ENCODE measurements at places on chromosomes 2 and 18. TPM values are rescaled to one million over a fixed set of nuclear protein-coding genes. Genes with fewer than 3 reads are reported as not detected.
A peak's percentile ranks its signal among the peaks of the same experiment; 100 is the strongest.

The NPHP1 gene
- 1.8 TPM for total RNA-seq

The ACTG2 gene
- 349 TPM for total RNA-seq

DNA sequence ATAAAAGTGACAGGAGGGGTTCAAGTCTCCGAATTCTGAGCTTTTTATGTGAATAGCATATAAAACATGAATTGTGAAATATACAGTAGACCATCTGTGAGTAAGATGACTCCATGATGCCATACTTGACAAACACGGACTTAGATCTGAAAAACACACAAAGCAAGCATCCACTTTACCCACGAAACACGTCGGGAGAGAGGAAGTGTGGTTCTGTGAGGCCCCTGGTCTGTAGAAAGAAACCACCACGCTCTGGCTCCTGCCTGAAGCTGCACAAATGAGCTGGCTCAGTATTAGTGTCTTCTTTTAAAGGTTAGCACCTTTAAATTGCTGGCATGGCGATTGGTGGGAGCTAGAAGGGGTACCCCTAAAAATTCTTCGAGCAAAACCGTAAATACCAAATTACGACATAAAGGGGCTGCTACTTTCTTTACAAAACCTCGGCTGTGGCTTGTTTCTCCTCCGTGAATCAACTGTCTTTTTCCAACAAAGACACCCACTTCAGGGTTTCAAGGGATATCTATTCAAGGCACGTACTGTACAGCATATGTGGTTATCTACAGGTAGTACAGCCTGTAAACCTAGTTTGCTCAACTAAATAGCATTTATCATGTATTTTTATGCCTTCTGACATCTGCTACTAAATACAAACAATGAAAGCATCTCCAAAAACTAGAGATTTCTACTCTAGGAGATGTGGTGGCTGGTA, 70.9 kb downstream of the AFF3 start:
- no peak for DNase-seq

- DNase-seq = no peak
Measured at GRCh38 chr18:58792086-58792485, 72.6 kb upstream of the ZNF532 start.

DNA sequence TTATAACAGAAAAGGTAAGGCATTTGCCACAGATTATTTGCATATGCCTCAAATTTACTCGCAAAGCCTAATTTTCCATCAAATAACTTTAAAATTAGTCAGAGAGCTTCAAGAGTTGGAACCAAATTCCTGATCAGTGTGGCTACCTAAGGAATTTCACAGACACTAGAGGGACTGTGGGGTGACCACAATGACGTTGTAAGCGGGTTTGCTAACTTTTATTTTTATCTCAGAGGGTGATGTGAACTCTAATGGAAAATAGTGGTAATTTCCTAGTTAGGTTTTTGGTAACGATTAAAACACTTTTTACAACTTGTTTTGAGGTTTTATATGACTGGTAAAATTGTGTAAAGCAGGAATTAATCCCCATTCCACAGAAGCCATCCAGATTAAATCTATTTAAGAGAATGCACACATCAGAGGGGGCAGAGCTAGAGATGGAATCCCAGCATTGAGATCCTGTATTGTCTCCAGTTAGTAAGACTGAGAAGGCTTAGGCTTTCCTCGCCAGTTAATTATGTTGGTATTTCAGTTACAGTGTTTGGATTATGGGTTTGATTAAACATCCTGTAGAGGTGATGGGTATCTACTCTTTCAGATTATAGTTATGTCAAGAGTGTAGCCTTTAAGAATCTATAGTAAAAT, 129.0 kb downstream of the GPD2 start:
- DNase-seq = peak; percentile 83

- DNase-seq = peak; percentile 20
Measured at GRCh38 chr2:201465524-201465971, 14.0 kb downstream of the STRADB start.

DNA sequence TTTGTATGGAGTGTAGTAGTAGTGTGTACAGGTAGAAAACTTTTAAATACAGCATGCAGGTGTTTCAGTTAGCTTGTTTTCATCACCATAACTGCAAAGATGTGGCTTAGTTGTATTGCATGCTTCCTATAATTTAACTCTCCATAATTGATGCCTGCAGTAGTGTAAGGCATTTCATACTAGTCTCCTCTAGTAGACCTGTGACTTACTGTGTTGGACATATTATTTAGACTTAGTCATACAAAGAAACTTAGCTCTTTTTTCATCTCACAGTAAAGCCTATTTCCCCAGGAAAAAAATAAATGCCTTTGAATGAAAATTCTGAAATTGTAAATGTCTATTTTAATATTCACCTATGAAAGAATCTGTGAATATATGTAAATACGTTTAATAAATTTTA, 52.8 kb upstream of the TWSG1 start:
- DNase-seq = peak; percentile 33

DNA sequence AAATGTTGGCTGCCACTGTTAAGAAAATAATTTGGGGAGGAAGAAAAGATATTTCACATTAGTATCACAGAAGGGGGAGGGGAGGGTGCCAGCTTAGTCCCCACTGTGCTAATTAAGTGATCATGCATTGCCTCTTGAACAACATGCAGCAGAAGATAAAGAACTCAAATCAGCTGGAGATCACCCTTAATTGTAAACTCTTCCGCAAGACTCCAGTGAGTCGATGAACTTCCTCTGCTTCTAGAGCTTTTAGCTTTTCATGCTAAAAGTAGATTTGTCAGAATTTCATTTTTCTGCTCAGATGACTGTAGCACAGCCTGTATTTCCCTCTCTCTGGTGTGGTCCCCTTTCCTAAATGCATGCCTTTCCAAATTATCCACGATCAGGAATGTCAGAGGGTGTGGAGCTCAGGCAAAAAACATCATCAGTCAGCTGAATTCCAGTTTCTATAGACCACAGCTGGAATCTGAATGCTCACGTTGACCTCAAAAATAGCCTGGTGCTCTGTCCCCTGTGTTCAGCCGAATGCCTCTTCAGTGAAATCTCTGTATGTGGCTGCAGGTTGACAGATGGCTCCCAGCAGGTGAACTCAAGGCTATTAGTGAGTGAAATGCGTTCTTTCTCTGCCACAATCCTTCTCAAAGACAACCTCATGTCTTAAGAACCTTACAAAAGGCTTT, 156.8 kb upstream of the UNC80 start:
- DNase-seq = no peak

DNA sequence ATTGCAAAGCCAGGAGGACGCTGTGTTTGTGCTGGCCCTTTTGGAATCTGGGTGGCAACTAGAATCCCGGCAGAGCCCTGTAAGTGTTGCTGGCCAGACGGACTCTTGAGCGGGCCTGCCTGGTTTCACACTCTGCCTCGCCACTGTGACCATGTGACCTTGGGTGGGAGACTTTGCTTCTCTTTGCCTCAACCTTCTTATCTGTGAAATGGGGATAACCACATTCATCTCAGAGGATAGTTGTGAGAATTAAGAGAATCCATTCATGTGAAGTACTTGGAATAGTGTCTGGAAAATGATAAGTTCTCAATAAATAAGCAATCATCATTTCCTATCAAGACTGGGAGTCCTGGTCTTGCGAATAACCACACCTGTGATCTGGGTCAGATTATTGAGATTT, 105.6 kb downstream of the LIPG start:
- DNase-seq = no peak

GRCh38 chr2:49067971-49068370, 86.3 kb downstream of the FSHR start:
- no peak for DNase-seq
